ENCODE measurements at places on chromosomes 1 and 21.

- DNase-seq: no peak
Measured at GRCh38 chr21:26965040-26965906, 1.6 kb downstream of the ADAMTS5 start.

DNA sequence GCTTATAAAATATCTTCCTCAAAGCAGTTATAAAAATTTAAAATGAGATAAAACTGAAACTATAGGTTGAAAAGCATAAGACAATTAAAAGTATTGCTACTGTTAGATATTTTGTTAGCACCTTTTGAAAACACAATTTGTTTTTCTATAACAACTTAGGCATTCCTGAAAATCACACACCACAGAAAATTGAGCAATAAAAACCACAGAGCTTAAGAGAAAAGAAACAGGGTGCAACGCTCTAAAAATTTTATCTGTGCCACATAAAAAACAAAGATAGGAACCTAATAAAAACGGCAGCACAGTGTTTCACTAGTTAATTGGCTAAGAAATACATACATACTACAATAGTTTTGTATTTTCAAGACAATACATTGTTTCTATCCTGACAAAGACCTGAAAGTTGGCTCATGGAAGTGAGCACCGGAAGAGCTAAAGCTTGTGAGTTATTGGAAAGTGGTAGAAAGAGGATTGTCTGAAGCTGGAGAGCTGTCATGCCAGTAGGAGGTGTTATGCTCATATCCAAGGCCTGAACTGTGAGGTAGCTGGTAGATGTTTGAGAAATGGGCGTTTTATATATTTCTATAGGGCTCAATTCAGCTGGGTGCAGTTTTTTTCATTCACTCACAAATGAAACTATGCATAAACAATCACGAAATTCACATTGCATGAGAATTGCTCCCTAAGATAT, 45.8 kb downstream of the RGS7 start:
- DNase-seq: no peak

DNA sequence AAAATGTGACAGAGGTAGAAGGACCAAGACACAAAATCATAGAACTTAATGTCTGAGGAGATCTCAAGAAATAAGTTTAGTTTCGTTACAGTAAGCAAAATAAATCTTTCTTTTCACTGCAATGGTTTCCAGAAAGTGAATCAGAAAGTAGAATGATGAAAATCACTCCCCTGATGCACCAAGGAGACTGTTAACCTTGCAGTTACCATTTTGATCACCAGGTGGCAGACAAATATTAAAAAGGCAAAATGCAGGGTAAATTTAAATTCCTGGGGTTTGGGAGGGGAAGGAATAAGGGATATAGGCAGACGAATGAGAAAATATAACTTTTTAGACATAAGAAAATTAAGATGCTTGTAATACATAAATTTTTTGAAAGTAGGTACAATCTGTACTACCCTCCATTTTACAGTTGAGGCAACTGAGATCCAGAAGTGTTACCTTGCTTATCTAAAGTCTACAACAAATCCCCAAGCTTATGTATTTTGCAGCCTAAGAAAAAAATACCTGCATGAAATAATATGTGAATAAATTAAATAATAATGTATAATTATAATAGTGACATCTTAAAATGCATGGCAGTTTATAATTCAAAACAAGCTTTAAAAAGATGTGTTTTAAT, 253.2 kb downstream of the CRB1 start:
- DNase-seq: peak; percentile 51

DNA sequence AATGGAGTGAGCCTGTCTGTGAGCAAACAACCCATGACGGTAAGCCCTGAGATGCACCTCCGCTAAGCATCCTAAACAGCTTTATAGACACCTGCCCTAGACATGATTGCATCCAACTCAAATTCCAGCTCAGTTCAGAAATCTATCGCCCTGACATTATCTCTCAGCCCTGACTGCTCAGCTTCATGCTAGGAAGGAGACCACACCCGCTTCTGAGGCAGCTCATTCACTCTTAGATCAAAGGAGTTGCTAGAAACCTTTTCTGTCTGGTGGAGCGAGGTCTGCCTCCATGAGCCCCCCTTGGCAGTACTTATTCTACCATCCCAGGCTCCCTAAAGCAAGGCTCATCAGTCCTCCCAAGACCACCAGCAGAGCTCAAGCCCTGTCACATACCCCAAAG, 17.0 kb downstream of the IL10RB start:
- no peak for DNase-seq

- no peak for DNase-seq
Measured at GRCh38 chr1:43082740-43083139, 89.3 kb downstream of the EBNA1BP2 start.

GRCh38 chr21:34913811-34914210, 135.3 kb downstream of the RUNX1 start:
- DNase-seq: no peak

DNA sequence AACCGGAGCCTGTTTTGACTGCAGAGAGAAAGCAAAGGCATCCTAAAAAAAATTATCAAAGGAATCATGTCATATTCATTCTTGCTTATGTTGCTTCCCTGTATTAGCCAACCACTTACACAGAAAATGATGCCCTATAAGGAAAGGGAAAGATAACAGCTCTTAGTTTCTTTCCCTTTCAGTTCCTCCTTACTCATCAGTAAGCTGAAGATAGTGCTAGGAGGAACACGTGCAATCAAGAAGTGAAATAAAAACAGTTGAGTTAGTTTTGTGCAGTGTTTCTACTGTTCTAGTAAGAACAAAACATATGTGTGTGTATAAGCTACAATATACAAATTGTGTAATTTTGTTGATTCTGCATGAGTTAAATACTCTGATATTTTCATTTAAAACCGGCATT, 45.3 kb upstream of the MTF2 start:
- no peak for DNase-seq

GRCh38 chr1:6033986-6034749, 11.5 kb upstream of the KCNAB2 start:
- DNase-seq: peak; percentile 78

DNA sequence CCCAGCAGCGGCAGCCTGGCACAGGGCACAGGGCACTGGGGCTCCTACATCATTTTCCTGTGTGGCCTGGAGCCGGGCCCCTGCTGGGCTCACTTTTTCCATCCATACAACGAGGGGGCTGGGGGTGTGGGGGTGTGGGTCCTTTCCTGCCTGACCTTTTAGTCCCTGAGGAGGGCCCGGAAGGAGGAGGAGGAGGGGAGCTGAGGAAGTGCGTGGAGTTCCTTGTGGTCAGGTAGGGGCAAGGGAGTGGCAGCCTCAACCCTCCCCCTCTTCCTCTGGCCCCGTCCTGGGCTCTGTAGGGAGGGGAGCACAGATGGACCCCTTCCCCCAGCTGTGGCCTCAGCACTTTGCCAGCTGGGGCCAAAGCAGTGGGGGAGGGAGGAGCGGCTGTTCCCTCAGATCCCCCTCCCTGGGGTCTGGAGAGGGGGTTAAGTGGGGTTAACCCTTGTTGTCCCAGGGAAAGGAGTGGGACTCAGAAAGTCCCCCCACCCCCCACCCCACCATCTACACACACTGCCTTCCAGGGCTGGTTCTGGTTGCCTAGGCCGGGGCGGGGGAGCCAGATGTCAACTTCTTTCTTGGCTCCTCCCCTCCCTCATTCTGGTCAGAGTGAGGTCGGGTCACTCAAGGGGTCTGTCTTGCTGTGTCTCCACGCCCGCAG, 5.7 kb downstream of the NTRK1 start:
- DNase-seq: no peak

DNA sequence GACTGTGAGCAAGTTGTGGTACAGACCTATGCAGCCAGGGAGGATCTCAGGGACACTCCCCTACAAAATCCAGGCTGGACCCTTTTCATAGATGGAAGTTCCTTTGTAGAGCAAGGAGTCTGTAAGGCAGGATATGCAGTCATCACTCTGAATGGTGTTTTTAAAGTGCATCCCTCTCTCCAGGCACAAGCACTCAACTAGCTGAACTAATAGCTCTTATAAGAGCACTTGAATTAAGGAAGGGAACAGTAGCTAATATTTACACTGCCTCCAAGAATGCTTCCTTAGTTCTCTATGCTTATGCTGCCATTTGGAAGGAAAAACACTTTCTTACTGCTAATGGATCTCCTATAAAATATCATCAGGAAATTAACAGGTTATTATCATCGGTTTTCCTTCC, 27.0 kb upstream of the SMYD3 start:
- DNase-seq: no peak

- DNase-seq: no peak
Measured at GRCh38 chr1:208990456-208990855, 593.1 kb upstream of the CAMK1G start.

DNA sequence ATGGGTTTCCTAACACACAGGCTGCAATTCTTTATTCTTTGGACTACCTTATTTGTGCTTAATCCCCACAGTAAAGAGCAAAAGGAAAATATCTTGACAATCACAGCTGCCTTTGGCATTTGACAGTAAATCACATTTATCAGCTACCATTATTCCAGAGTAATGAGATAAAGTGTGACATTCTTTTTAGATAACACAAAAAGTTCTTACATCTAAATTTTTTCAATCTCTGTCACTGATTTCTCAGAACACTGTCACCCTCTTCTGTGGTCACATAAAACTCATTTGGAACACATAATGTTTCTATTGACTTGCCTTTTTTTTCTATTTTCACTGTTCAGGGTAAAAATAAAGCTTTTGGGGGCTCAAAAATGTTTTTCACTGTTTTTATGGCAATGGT, 484.6 kb downstream of the LTN1 start:
- DNase-seq: no peak

- no peak for DNase-seq
Measured at GRCh38 chr1:213003256-213003655, 12.4 kb downstream of the ANGEL2 start.

GRCh38 chr1:113675302-113675701, 84.0 kb downstream of the PHTF1 start:
- no peak for DNase-seq

GRCh38 chr1:6303397-6304012, 42.6 kb upstream of the GPR153 start:
- DNase-seq: no peak

All from Calu3 (cell line).